ENCODE measurements at places on chromosomes 5 and 9.
A peak's percentile ranks its signal among the peaks of the same experiment; 100 is the strongest.

- DNase-seq: peak; percentile 60
Observed at GRCh38 chr9:85741095-85741874, 469 bp downstream of the AGTPBP1 start.

- DNase-seq: no peak
Observed at GRCh38 chr5:134504629-134505300, 20.7 kb upstream of the JADE2 start.

GRCh38 chr9:106503759-106504158, 359.2 kb upstream of the ZNF462 start:
- no peak for DNase-seq

DNA sequence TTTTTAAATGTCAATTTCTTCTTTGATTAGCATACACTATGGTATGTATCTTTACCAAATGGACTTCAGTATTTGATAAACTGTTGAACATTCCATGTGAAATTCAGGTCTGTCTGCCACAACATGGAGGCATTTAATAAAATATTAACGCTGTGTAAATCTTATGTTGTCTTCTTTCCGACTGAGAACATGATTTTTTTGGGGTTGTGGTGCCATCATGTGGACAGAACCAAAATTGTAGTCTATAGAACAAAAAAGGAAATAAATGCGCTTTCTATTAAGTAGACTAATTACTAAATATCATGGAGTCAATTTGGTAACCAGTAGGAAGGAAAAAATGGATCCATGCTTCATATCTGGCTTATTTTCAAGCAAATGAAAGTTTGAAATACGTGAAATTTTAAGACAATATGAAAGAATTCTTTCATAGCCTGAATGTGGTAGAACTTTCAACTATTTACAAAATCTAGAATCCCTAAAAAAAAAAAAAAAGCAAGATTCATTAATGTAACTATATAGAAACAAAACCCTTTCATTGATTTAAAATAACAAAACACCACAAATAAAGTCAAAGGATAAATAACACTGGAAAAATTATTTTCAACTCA, 2.8 kb upstream of the PLK2 start:
- peak; percentile 32 for DNase-seq

- no peak for DNase-seq
Observed at GRCh38 chr5:152853361-152853760, 448.3 kb upstream of the NMUR2 start.

GRCh38 chr5:160060001-160060400, 51.1 kb downstream of the TTC1 start:
- DNase-seq: no peak

DNA sequence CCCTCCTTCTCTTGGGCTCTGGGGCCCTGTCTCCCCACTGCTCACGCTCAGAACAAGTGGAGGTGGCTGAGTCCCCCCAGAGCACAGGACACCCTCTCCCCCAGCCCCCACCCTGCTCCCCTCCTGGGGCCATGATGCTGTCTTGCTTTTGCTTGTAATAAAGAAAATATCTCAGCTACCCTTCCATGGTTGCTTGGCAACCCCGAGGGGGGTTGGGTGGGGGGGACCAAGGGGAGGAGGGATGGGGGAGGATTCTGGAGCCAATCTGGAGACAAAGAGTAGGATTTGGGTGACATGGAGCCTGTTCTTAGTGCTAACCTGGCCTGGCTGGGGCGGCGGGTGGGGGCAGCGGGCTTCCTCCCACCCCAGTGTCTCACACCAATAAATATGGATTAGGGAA, 16.1 kb upstream of the CERCAM start:
- DNase-seq: no peak

DNA sequence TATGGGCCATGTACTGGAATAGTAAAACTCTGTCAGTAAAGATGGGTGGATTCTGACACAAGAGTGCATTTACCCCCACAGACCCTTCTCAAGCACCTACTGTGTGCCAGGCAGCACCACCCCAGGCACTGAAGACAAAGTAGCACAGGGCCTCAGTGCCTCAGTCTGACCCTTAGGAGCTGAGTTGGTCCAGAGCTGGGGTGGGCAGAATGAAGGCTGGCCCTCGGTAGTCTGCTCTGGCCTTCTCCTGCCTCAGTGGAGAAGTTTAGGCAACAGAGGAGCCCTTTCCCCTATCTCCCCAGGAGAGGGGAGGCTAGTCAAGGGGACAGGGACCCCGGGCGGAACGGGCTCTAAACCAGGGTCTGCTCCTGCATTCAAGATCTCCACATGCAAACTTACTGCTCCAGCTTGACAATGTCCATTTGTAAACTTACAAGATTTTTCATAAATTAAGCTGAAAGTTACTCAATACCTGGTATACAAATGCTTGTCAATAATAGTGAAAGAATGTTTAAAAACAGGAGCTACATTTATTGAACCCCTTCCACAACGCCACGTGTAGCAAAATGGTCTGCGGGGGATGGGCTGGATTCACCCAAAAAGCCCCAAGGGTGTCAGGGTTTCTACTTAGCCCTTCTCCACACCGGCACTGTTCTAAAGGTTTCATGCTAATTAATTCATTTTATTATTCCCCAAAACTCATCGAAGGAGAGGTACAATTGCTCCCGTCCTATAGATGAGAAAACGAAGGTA, 1.5 kb downstream of the VDAC1 start:
- no peak for DNase-seq

GRCh38 chr9:13898957-13899356, 415.0 kb downstream of the NFIB start:
- DNase-seq: no peak

DNA sequence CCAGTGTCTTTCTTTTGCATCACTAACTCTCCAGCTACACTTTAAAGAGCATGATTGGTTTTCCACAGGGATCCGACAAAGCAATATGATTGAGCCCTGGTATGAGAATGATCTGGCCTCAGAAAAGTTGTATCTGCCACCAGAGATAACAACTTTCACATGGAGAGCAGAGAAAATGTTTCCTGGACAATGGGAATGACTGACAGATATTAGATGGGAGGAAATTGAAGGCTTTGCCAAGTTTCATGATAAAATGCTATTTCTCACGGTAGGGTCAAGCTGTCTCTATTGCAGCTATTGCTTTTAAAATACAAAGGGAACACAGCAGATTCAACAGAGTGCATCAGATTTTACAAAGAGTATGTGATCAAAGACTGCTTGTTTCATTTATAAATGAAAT, 56.4 kb upstream of the GLIS3 start:
- DNase-seq: no peak

GRCh38 chr5:31471916-31472315, 60.0 kb downstream of the DROSHA start:
- DNase-seq: no peak

DNA sequence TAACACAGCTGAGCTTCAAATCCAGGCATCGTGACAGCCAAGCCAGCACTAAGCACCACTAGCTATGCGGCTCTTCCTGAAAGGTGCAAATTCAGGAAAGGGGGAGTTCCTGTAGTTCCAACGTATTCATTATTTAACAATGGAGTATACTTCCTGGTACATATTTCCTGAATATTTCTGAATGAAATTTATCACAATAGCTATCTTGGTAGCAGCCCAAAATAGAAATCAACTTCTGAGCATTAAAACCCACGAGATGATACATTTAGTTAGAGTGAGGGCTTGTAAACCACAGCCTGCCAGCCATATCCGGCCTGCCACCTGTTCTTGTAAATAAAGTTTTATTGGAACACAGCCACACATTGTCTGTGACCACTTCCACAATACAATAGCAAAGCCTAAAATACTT, 109.7 kb upstream of the RETREG1 start:
- no peak for DNase-seq

DNA sequence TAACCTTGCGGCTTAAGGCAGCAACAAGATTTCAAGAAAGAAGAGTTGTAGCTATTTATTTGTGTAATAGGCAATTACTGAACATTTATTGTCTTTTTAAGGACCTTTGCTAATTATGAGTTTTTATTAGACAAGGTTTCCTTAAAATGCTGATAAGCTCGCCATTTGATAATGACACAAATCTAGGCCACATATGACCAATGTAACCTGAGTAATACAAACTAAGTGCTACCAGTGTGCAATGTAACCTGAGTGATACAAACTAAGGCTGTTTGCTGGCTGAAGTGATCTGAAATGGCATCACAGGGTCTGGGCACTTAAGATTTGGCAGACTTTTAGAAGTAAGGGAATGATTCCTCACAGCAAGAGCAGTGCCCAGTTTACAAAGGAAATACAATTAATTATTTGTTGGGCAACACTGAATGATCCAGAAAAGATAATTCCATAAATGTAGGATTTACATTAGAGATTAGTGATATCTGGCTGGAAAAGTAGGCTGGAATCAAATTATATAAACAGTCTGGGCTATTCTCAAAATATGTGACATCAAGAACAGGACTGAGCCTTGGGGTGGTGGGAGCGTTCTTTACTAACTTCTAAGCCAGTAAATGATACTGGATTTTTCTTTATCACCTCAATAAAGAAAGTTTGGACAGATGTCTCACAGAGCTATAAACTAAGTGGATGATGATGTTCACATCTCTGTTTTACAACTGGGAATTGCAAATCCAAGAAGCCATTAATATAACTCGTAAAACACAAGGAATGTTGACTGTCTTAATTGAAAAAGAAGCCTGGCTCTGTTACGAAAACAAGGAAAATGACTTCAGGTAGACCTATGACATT, 54.8 kb downstream of the MRPS27 start:
- DNase-seq: no peak

- no peak for DNase-seq
Observed at GRCh38 chr9:133490865-133491655, 12.2 kb upstream of the SLC2A6 start.

DNA sequence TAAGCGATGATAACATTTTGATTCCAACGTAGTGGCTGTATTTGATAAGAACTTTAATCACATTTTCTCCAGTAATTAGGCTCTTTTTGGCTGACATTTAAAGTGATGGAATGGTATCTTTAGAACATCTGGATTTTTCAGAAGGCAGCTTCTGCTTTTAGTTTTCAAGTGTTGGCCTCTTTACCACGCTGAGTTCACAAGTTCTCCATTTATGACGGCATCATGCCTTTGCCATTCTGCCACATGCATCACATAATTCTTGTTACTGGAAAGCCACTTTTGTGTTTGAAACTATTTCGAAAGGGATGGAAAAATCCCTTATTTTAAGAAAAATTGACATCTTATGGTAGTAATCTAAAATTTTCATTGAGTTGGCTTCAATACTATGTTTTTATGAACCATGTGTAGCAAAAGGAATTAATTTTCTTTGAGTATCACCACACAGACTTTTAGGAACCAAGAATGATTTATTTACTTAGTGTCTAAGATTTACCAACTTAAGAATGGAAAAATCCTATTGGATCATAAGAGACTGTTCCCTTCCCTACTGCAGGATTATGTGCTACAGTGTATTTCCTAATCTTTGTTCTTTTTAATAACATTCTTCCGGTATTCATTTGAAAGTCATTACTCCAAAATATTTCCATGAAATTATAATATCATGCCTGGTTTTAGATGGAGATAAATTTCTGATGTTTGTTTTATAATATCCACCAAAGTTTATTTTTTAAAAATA, 344.2 kb downstream of the ADGRV1 start:
- no peak for DNase-seq

GRCh38 chr9:114606597-114607207, 4.4 kb upstream of the TMEM268 start:
- DNase-seq: no peak

- DNase-seq: no peak
Observed at GRCh38 chr5:160419458-160420330, 813 bp upstream of the SLU7 start.

GRCh38 chr5:140174465-140175366, at the start of gene CYSTM1:
Gene CYSTM1 (plus strand): TSS chr5:140175188. CDS start chr5:140194466, 19,278 bp downstream.
- peak; percentile 87 for DNase-seq

DNA sequence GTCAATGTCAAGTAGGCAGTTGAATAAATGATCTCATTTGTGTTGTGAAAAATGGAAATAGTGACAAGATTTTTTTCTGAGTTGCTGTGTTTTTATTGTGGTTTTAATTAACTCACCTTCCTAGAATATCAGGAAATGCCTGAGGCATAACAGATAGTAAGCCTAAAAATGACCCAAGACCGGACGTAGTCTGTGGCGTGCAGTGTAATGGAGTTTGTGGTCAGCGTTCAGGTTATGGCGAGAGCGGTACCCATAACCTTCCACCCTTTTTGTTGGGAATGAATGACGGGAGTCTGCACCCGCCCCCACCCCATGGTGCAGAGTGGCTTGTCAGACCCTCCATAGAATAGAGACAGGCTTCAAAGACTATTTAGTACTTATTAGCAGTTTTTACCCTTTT, 119.3 kb downstream of the GALNT10 start:
- no peak for DNase-seq

GRCh38 chr5:98570010-98570409, 203.5 kb upstream of the RGMB start:
- no peak for DNase-seq

- DNase-seq: no peak
Observed at GRCh38 chr9:23379842-23380241, 446.2 kb downstream of the ELAVL2 start.

DNA sequence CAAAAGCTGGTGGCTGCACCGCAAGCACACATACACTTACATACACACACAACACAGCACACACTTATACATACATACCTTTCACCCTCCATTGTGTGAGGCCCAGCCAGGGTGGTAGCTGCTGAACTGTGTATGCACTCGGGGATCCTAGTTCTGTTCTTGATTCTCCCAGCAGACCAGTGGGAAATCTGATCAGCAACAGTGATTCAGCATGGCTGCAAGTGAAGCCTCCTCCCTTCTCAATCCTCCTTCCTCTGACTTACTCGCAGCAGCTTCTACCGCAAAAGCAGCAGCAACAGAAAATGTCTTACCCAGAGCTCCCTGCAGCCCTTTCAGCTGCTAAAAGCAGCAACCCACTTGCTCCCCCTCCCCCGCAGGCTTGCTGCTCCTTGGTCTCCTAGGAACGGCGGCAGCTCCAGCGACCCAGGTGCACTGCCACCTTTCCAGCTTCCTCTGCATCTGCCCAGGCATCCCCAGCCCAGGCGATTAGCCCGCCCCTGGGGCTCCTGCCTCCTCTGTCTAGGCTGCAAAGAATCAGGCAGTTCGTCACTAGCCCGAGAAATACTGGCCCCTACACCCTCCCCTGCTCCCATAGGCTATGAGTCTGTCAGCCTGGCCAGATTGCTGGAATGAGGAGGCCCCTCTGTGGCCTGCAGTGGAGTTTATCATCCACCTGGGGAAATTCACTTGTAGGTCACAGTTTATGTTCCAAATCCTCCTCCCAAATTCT, at the start of gene KLHL3:
TSS of gene KLHL3 (minus strand) at position 535 of the 730 bp plus-strand sequence. CDS start at position 92, 443 bp downstream.
- peak; percentile 62 for DNase-seq

DNA sequence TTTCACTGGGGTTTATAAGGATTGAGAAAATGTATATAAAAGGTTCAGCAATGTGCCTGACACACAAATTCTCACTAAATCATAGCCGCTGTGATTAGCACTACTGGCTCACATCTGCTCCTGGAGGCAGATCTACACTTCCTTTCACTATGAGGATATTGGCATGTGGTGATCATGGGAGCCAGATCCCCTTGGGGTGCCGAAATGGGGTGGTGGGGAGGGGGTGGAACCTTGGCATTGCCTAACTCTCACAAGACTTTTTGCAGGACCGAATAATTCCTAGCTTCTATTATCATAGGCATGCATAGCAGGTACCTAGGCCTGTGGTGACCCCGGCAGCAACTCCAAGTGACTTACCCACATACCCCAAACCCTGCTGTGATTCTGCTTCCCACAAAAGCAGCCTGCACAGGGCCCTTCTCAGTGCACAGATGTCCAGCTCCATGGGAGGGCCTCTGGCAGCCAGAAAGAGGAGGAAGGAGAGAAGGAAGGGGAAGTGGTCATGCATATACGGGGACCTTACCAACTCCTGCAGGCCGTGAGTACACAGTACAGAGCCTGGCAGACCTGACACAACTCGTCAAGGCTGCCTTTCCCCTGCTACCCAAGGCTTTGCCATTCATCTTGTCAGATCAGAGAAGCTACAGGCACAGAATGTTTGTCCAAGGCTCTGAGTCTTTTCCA, 61.3 kb upstream of the IQGAP2 start:
- no peak for DNase-seq

Data from NCI-H1105 treated with DMSO at 0.1 percent for 48 hours (cell line).